ENCODE measurements at places on chromosomes 7 and 10. TPM values are rescaled to one million over a fixed set of nuclear protein-coding genes. Genes with fewer than 3 reads are reported as not detected.

- H3K4me3 ChIP-seq, result no peak overlapping the region
- no peaks in the 10 kb centered on the region for H3K36me3 ChIP-seq
- no peak for DNase-seq
- no peaks in the 10 kb centered on the region for H3K27me3 ChIP-seq
Measured at GRCh38 chr7:116717137-116717536, 45.1 kb downstream of the MET start.

NXPH1 gene
- 0.27 TPM for total RNA-seq

HABP2 gene
- total RNA-seq, result 0.09 TPM

DNA sequence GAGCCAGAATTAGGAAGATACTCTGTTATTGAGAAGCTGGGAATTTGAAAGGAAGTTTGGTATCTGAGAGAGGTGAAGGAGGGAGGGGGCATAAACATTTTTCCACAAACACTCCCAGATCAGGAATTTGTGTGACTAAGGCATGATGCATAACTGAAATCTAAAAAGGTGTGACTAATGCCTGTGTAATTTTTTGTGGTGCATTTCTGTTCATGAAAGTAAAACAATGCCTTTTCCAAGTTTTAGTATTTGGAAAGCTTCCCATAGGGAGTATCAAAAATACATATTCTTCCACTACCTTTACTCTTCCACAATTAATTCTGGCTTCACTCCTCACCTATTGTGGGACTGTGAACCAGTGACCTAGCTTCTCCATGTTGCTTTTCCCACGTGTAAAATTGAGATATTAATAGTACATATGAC lies 56.4 kb upstream of the CAV2 start:
- no peak overlapping the region for H3K4me3 ChIP-seq
- H3K4me1 ChIP-seq, result peaks cover 4% of the 10 kb centered on the region
- DNase-seq, result no peak
- H3K36me3 ChIP-seq, result no peaks in the 10 kb centered on the region

MYPN gene
- 0.05 TPM for total RNA-seq

NEUROG3 gene
- 2.0 TPM for total RNA-seq
